ENCODE measurements at places on chromosomes 1 and 21.

GRCh38 chr1:221100611-221101010 lies 221.4 kb downstream of the HLX start:
- no peak for DNase-seq

- no peak for DNase-seq
Measured at GRCh38 chr1:44842862-44843655, at the start of gene PTCH2. TSS of gene PTCH2 (minus strand) at chr1:44843253. CDS start at chr1:44842932, 321 bp downstream.

DNA sequence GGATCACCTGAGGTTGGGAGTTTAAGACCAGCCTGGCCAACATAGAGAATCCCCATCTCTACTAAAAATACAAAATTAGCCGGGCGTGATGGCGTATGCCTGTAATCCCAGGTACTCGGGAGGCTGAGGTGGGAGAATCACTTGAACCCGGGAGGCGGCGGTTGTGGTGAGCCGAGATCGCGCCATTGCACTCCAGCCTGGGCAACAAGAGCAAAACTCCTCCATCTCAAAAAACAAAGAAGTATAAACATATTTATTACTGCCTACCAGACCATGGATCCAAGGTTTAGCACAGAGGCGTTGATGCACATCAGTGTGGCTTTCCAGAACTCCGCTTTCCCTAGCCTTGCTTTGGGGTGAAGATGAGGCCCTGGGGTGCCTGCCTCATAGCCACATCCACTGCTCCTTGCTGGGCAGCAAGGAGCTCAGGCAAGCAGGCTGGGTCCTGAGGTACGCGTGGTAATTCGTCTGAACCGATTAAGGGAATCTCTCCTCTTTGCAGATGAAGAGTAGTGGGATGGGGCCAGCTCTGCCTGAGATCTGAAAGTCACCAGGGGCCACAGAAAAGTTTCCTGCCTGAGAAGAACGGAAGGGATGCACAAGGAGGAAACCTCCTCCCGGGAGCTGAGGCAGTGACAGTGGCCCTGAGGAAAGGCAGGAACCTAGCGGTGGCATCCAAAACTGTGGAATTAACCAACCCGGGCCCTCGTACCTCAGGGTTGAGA lies 52.3 kb upstream of the LBR start:
- DNase-seq, result no peak

- DNase-seq, result no peak
Measured at GRCh38 chr1:101311146-101311920, 74.5 kb downstream of the S1PR1 start.

DNA sequence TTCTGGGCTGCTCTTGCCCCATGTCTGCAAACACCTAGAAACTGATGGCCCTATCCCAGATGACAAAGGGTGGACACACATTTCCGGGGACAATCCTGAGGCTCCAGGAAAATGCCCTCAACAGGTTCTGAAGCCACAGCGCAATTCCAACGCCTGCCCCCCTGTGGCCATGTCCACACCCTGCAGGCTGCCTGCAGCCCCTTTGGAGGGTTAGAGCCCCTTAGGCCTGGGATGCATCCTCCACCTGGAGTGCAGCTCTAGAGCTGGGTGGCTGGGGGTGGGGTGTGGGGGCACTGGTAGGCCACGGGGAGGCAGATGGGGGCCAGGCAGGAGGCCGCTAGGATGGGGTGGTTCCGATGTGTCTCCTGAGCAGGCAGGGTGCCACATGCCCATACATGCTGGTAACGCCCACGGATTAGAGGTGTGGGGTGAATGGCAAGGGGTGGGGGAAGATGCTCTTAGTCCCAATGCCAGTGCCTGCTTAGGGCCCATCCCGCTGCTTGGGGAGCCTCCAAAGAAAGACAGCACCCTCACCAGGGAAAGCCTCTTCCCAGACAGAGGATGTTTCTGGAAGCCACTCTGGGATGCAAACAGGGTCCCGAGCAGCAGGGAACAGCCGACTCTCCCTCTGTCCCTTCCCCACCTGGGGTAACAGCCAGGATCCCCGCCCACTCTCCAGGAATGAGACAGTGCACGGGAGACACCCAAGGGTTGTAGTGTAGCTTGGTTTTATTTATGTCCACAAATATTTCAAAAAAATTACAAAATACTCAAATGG lies 34.0 kb downstream of the SLC45A1 start:
- DNase-seq, result no peak
